ENCODE measurements at places on chromosomes 5 and 9.
A peak's percentile ranks its signal among the peaks of the same experiment; 100 is the strongest.

DNA sequence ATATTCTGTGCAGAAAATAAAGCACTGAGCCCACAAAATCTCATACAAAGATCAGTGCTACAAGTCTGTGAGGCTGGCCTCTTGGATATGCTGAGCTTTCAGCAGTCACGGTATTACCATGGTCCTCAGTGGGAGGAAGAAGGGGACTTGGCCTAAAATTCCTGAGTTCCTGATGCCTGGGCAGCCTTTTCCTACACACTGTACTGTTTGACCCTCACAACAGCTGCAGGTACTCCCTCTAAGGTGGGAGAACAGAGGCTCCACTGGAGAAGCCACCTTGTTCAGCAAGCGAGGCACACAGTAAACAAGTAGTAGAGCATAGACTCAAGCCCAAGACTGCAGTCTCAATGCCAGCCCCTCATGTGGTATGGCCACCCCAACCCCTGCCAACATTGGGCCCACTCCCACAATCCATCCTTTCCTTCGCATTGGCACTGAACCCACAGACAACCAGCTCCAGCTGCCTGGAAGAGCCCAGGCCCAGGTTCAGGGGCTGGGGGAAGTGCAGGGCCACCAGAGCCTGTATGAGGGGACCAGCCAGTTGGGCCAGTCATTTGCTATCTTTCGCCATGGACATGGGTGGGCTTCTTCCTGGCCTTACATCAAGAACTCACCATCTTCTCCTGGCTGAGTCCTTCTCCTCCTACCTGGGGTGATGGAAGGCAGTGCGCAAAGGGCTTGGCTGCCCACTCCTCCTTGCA is 14.3 kb downstream of the ACSL6 start:
- no peak for DNase-seq

GRCh38 chr5:157143127-157143971 is 684 bp upstream of the MED7 start:
- peak; percentile 21 for DNase-seq

DNA sequence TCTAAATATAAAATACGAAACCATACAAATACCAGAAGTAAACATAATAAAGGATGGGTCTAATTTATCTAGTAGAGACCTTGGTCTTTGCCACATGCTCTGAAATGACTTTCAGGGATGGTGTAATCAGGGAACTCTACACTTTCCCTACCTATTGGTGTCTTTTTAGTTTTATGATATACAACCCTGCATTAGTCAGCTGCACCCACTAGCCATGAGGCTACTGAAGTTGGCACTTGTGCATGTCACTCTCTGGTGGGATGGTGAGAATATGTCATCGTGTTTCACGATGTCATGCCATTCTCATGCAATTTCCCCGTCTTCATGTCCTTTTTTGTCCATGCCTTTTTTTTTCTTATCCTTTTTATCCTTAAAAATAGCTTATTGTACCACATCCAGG is 234.9 kb upstream of the ACTBL2 start:
- DNase-seq, result no peak

DNA sequence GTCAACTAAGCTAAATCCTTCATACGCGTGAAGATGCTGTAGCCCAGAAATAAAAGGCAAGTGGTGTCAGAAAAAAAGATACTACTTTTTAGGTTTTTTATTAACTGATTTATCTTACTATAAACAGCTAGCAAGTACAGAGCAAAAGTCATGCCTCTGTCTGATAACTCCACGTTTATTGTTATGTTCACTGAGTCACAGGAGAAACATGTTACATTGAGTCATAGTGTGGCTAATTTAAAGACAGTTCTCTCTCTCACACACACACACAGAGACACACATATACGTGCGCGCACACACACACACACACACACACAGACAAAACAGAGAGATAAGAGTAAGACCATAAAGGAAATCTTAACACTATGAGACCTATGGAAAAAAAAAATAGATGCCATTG is 770.0 kb upstream of the CDH10 start:
- no peak for DNase-seq

DNA sequence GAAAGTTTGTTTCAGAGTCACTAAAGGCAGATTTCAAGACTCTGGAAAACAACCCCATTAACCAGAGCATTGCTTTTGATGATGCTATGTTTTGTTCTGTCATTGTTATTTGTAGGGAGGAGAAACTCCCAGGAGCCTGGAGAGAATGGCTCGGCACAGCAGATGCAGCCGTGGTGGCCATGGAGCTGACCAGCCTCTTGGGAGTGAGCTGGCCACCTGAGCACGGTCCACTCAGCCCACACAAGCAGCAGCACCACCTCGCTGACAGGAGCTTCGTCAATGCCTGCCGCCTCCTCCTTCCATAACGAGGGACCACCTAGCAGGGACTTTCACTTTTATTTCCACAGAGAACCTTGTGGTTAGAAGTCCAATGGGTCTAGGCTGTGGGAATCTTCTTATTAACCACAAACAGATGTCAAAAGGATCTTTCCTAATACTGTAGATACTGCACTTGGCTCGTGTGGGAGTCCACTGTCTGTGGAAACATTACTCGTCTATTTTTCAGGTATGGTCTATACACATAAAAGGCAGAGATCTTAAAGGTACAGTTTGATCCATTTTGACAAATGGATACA is 21.0 kb upstream of the SMIM32 start:
- DNase-seq, result no peak

DNA sequence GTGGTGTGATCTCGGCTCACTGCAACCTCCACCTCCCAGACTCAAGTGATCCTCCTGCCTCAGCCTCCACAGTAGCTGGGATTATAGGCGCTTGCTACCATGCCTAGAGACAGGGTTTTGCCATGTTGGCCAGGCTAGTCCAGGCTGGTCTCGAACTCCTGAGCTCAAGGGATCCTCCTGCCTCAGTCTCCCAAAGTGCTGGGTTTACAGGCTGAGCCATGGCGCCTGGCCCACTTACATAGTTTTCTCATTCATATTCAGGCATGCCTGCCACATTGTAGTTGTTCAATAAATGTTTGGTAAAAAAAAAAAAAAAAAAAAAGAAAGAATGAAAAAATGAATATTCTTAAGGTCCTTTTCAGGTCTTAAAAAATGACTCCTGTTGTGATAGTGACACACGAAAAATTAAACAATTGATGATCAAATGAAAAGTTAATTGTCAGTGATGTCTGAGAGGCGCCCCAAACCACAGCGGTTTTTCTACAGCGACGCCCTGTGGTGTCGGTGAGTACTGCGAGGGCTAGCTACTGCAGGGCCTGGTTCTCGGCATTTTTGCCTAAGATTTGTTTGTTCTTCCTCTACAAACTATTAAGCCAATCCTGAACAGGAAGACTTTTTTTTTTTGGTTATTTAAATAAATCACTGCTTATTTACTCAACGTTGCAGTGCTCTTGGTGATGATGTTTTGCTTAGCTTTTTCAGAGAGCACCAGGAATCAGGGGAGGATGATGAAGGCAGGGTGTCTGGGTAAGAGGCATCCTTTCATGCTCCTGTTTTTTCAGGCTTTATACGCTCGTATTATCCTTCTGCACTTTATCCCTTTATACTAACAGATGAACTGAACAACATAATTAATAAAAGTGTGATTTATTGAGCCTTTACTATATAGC is 67.0 kb upstream of the DPYSL3 start:
- no peak for DNase-seq

GRCh38 chr5:7751874-7752273 is 99.1 kb downstream of the CFAP90 start:
- DNase-seq, result no peak

GRCh38 chr5:133240425-133241091 is 188.7 kb downstream of the HSPA4 start:
- no peak for DNase-seq

- DNase-seq, result no peak
These were observed 213.6 kb upstream of the KCNN2 start for GRCh38 chr5:114148253-114148652.
